T47D (cell line): ENCODE measurements at places on chromosomes 5 and 9.

DNA sequence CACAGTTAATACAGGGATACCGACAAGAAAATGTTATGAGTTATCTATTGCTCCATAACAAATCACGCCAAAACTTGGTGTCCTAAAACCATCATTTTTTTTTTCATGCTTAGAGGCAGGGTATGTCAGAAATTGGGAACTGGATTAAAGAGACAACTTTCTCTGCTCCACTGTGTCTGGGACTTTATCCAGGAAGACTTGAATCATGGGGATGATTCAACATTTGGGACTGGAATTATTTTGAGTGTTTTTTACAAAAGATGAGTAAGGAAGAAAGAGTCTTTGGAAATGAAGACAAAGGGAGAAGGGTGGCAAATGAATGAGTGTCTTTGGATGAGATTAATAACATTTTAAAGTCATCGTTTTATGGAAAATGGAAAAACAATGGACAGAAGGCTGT, 1883.7 kb upstream of the C9orf72 start:
- no peak for DNase-seq

GRCh38 chr5:170365011-170365410, 24.2 kb downstream of the KCNMB1 start:
- no peak for DNase-seq

DNA sequence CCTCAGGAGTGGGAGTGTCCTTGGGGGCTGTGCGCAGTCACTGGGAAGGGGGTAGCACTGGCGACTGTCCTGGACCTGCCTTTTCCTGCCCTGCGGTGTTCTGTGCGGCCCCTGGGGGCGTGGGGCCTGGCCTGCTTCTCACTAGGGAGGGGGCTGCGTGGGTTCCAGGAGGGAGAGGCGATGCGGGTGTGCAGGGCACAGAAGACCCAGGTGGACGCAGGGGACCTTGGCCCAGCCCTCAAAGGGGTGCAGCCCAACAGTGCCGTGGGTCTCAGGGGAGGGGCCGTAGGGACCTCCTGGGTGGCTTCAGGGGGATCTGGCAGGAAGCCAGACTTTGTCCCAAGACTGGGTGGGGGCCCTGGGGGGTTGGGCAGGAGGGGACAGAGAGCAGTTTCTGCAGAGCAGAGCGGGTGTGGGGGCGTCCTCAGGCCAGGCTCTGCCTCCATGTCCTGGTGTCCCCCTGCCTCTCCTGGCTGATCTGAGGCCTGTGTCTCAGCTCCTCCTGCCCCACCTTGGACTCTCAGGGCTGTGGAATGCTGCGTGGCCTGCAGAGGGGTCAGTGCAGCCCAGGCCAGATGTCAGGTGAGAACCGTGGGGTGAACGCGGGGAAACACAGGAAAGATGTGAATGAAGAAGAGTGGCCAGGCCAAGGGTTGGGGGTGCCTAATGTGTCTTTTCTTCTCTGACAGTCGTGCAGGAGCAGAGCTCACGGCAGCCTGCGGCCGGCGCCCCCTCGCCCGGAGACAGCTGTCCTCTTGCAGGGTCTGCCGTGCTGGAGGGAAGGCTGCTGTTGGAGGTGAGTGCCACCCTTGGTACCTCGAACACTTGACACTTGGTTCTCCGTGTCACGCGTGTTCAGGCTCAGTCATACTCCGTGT, 54.6 kb downstream of the AHRR start:
- no peak for DNase-seq

DNA sequence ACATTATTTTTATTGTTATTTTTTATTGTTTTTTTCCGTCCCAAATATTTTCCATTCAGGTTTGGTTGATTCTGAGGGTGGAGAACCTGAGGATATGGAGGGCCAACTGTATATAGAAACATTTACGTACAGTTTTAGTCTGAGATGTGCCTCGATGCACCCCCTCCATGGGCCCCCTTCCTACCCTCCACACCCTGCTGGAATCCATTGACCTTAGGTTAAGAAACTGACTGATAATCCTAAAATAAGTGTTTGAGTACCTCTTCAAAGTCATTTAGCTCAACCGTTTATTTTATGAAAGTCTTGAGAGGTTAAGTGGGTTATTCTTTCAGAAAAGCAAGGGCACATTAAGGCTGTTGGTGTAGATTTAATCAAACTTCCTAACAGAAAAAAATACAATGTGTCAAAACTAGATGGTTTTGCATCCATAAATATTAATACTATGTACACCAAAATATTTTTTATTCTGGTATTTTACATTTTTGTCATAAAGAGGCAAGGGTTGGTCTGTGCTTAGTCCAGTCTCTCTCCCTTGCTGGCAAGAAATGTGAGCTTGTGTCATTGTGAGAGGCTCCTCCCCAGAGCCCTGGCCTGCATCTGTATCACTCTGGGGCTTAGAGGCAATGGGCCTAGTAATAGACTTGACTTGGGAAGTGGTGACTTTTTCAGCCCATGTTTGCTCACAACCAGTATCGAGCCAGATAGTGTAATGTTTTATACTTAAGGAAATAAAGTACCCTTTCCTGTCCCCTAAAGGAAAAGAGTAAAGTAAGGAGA, 15.7 kb downstream of the MTRR start:
- DNase-seq: no peak

- no peak for DNase-seq
Measured at GRCh38 chr5:14932902-14933469, 61.4 kb upstream of the ANKH start.

- DNase-seq: no peak
Measured at GRCh38 chr5:174953871-174954270, 229.5 kb downstream of the MSX2 start.

- DNase-seq: no peak
Measured at GRCh38 chr5:168951356-168951755, 349.6 kb downstream of the SLIT3 start.

DNA sequence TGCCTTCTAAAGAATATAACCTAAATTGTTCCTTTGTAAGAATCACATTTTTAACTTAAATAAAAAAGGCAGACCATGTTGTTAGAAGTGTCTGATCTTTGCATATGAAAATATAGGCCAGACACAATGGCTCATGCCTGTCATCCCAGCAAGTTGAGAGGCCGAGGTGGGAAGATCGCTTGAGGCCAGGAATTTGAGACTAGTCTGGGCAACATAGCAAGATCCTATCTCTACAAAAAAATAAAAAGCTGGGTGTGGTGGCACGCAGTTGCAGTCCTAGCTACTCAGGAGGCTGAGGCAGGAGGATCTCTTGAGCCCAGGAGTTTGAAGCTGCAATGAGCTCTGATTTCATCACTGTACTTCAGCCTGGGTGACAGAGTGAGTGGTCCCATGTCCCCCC, 37.3 kb downstream of the TRIO start:
- no peak for DNase-seq

GRCh38 chr5:117559005-117559844, 984.6 kb upstream of the SEMA6A start:
- no peak for DNase-seq

- no peak for DNase-seq
Measured at GRCh38 chr9:127154003-127154389, 31.6 kb upstream of the ANGPTL2 start.

DNA sequence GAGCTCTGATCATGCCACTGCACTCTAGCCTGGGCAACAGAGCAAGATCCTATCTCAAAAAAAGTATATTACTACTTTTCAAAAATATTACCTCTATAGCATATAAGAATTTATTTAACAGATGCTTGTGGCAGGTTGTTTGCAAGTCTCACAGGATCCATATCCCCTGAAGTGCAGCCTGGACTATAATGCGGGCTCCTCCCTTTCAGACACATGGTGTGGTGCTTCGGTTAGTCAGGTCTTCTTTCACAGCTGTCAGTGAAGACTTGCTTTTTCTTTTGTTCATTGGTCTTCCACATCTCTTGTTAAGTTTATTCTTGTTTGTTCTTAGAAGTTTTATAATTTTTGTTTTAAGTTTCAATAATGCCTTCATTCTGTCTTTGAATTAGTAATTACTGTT, 9.4 kb upstream of the HRCT1 start:
- DNase-seq: no peak

DNA sequence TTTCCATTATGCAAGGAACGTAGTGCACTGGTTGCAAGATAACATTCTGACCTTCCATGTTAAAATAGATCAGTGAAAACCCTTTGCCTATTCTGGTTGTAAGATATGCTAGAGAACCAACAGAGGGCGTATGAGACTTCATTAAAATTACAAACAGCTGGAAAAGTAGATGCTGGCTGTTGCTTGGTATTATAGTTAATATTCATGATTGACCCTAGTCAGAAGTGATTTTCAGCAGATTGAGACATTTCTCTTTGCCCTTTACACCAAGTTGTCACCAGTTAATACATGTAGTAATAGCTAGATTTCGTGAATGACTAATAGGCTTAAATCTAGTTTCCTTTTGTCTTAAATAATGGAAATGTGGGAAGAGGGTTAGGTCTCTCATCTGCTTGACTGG, 13.8 kb upstream of the FGF18 start:
- peak; percentile 41 for DNase-seq

DNA sequence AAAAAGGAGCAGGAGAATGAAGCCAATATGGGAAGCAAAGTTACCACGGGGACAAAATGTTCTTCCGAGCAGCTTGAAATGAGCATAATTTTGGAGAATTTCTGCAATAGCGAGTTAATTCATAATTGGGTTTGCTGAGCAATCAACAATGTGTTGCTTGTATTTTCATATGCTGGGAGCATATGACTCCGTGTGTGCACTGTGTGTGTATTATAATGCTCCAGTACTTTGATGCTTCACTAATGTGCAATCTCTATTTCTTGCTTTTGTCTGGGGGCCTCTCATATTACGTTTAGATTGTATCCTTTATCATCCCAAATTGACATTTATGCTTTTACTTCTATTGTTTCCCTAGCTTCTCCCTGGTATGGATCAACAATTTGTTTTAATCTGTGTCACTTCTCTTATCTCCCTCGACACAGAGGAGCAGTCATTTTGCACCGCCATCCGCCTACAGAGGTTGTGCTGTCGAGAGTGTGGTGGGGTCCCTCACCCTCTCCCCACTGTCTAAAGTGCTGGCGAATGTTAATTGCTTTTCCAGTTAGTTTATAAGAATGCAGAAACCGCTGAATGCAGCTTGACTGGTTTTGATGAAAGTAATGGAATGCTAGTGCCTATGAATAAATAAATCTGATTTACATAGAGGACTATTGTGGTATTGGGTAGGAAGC, 372.5 kb upstream of the WWC1 start:
- DNase-seq: peak; percentile 73

DNA sequence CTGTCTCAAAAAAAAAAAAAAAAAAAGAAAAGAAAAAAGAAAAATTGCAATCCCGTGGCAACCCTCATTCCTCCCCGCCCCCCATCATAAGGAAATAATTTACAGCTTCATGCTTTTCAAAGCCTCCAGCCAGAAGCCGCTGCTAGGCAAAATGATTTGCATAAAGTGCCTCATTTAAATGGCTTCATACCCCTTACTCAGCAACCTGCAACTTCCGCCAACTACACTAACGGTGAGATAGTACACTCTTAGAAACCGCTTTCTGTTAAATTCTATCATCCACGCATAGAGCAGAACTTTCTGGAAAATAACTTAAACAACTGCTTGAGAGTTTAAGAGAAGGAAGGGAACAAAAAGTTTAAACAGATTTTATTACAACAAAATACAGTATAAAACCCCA, 17.8 kb downstream of the SERINC5 start:
- DNase-seq: no peak

- DNase-seq: no peak
Measured at GRCh38 chr5:10592601-10593000, 28.7 kb downstream of the ANKRD33B start.

DNA sequence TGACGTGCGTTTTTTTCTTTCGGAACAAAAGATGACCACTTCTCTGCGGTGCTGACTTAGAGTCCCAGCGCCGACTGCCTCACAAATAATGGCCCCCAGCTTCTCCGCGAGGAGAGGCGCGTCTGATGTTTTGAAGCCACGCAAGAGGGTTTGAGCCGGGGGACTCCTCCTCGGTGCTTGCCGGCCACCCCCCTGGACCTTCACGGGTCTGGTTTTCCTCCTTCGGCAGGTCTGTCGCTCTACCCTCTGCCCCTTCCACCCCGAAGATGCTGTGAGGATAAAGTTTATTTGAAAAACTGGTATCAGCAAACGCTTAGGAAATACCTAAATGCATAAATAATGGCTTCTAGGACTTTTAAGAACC, 584 bp downstream of the USP20 start:
- DNase-seq: peak; percentile 33

DNA sequence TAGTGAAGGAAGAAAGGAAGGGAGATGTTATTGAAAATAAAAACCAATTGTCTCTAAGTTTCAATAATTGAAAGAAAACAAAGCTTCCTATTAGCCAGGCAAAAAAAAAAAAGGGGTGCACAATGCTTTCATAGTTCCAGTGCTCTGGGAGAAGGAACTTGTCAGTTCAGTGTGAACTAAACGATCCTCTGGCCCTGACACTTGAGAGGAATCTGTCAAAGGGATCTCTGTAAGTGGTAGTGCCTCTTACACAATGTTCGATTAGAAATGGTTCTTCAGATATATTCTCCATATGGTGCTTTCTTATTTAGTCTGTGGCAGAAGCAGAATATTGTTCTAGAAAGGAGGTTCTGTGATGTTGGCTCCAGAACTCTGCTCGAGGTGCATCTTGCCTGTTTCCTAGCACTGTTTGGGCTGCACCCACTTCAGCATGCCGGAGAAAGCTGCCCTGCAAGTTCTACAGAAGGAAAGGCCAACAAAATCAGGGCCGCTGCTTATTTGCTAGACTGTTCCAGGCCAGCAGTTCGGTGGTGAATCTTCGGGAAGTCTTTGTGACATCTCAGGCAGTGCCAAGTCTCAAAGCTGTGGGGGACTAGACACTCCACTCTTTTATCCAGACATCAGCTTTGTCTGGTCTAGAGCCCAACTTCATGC, 90.9 kb downstream of the PIK3R1 start:
- no peak for DNase-seq

- DNase-seq: no peak
Measured at GRCh38 chr9:17131494-17131893, 3.3 kb upstream of the CNTLN start.

DNA sequence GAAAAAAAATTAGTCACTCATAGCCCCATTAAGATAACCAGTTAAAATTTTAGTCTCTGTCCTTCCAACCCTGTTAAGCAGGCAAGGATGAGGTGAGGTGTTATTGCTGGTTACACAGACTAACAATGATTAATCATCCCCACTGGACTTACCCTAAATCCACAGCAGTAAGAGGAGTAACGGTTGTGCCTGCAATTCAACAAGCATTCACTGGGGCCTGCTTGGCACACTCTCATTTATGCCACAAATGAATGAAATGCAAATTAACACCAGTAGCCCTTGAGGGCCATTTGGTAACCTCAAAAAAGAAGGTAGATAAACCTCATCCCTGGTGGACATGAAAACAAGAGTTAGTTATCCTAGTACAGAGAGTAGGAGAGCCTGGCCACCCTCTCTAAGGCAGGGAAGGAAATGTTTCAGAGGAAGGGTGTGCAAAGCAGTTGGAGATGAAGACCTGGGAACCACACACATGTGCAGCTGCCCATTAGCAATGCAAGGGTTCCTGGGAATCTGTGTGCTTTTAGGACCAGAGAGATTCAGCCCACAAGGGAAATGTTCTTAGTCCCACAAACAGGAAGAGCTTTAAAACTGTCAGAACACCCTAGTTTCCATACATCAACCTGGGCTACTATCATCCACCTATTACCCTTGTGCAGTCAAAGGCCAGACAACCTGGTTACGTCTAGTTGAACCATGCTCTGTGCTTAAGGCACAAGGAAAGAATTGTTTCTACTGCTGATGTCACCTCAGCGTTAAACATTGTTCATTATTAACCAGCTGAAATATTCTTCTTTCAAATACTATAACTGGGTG, 7.7 kb downstream of the LHFPL2 start:
- DNase-seq: no peak
